D341Med (cell line): ENCODE measurements at places on chromosomes 6 and 20.

GRCh38 chr6:121321282-121321681 is 13.0 kb downstream of the TBC1D32 start:
- DNase-seq = no peak

DNA sequence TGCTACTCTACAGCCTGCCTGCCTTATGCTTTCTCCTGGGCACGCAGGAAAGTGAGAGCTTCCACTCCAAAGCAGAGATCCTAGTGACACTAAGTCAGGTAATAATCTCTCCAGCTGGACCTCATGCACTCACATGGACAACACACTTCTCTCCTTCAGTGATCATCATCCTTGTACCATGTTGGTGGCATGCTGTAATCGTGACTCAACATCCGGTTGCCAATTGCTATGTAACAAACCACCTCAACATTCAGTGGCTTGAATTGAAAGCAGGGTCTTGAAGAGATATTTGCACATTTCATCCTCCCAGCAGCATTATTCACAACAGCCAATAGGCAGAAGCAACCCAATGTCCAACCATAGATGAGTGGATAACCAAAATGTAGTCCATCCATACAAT is 40.3 kb upstream of the PPP1R3G start:
- no peak for DNase-seq

DNA sequence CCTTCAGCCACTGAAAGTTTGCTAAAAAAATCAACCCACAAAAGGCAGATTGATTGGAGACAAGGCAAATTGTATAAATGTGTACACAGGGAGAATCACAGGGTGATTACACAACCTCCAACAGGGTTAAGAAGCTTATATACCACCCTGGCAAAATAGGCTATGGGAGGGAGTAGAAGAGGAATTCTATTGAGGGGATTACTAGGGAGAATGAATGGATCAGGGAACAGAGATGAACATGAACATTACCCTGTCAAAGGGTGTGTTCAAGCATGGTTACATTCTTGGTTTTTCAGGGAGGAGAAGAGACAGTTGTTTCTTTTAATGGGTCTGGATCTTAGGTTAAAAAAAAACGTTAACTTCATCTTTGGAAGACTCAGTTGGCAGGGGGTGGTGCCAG is 5.1 kb upstream of the MRS2 start:
- DNase-seq = no peak

DNA sequence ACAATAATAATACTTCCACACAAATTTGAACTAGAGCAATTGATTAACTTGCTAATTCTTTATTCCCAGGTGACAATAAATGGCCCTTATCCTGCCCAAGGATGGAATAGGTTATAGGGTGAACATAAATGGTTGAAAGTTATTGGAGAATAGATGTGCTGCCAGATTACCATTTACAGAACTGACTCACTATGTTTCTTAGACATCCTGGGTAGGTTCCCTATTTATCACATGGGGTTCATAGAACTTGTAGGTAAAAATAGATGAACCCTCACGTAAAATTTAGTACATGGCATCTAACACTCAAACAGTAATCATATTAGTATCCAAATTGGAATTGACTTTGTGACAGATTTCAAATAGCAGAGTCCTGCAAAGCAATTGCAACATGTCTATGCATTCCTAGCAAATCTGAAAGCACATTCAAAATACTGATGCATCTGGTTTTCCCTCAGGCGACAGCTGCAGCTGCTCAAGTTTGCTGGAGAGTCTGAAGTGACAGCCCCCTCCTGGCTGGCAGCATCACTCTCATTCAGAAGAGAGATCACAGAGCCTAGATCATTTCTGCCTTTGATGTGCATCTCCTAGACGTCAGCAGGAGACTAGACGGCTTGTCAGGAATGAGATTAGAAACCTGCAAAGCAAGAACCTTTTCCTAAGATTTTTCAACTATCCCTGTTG is 80.2 kb upstream of the RNF217 start:
- peak; percentile 55 for DNase-seq

GRCh38 chr6:154347981-154348380 is 8.6 kb downstream of the IPCEF1 start:
- DNase-seq = no peak

GRCh38 chr6:24864343-24864742 is 65.6 kb upstream of the ARMH2 start:
- no peak for DNase-seq

GRCh38 chr6:39407446-39407993 is 85.0 kb upstream of the KCNK16 start:
- no peak for DNase-seq

- no peak for DNase-seq
Observed at GRCh38 chr20:8218861-8219260, 86.8 kb downstream of the PLCB1 start.

DNA sequence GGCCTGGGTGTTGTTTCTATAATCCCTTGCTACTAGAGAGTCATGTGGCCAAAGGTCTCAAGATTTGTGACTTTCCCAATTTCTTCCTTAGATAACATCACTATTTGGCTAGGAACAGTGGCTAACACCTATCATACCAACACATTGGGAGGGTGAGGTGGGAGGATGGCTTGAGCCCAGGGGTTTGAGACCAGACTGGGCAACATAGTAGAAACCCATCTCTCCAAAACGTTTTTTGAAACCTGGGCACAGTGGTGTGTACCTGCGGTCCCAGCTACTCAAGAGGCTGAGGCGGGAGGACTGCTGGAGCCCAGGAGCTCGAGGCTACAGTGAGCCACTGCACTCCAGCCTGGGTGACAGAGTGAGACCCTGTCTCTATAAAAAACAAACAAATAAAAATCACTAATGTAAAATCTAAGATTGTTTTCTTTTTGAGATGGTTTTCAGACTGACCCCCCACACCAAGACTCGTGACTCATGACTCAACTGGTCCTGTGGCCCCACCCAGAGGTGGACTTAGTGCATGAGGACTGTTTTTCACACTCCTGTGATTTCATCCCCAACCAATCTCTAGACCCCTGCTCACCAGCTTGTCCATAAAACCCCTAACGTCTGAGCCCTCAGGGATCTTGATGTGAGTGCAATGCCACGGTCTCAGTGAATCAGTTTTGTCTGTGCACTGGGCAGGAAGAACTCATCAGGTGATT is 48.3 kb upstream of the KIF16B start:
- no peak for DNase-seq

DNA sequence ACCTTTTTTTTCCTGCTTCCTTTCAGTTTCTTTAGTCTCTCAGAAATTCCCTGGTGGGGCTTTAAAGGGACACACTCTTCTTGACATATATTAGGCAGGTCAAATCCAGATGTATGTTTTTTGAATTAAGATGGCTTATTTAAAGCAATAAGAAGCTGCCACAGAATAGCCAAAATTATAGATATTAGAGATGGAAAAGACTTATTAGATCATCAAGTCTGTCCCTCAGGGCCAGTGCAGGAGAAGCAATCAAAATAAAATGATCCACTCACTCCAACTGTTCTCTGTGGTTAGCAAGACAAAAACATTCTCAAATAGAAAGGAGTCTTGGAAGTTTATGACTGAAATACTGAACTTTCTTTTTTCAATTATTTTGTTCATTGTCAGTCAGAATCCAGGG is 462.8 kb downstream of the CDC5L start:
- DNase-seq = no peak

- no peak for DNase-seq
Observed at GRCh38 chr6:110128418-110128817, 51.1 kb downstream of the WASF1 start.

GRCh38 chr6:121733234-121733633 is 297.8 kb downstream of the GJA1 start:
- DNase-seq = no peak

- DNase-seq = no peak
Observed at GRCh38 chr6:77326029-77326428, 137.3 kb downstream of the HTR1B start.

- DNase-seq = no peak
Observed at GRCh38 chr6:2854396-2854982, 12.8 kb upstream of the SERPINB1 start.

- DNase-seq = no peak
Observed at GRCh38 chr6:38378801-38379200, 260.9 kb downstream of the BTBD9 start.

DNA sequence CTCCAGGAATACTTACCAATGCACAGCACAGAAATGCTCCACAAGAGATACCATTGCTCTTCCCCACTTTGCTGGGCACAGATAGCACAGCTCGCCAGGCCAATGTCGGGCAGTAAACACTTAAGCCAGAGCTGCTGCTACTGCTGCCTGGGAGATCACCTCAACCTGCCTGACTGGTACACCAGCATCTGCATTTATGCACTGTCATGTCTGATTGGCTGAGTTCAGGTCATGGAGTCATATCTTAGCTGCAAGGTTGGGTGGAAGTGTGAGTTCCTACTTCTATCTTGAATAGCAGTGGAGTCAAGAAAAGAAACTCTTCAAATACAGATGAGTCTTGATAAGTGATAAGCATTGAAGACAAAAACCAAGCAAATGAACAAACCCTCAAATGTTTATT is 10.9 kb upstream of the ADGRF4 start:
- DNase-seq = no peak

GRCh38 chr20:6504826-6505225 is 262.7 kb upstream of the BMP2 start:
- no peak for DNase-seq

DNA sequence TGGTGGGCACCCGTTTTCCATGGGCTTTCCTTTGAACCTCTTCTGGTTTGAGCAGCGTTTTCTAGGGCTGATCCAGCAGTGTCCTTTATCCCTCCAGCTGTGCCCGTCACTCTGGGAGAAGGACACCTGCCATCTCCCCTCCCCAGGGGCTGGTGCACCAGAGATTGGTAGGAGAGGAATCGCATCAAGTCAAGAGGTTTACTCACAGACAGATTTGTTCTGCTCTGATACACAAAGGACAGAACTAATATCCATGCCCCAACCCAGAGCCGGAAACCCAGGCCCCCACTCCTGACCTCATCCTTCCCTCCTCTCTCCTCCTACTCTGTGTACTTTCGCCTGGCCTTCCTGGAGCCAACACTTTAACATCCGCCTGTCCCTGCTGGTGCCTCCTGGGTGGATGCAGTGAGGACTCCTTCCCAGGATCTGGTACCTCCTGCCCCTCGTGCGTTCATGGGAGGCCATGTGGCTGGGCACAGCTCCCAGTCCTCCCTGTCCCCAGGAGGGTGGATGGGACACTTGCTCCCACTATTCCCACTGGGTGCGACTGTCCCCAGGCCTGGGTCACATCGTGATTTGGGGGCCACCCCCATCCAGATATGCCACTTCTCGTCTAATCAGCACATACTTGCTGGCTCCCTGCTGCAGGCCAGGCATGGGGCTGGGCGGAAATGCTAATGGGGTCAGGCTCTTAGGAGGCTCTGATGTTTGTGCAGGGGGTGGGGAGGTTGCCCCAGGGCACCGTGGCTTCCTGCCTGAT is 286.3 kb downstream of the CDH4 start:
- DNase-seq = no peak

GRCh38 chr20:61727761-61728160 is 337.9 kb downstream of the TAF4 start:
- DNase-seq = no peak

- no peak for DNase-seq
Observed at GRCh38 chr6:145247692-145248419, 487.5 kb downstream of the EPM2A start.

DNA sequence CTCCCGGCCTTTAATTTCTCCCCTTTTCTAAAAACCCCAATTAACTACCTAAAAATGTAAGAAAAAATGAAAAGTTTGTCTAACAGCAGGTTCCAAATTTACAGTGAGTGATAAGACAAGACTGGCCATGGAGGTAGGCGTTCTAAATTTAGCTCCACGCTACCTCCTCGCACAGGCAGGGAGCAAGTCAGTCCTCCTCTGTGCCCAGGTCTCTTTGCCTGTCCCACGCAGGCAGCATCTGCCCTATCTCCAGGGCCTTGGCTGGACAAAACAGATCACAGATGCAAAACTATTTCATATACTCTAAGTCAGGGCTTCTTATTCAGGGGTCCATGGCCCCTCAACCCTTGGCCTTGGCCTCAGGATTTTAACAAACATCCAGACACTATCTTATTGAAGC is 98.0 kb upstream of the JARID2 start:
- peak; percentile 56 for DNase-seq

DNA sequence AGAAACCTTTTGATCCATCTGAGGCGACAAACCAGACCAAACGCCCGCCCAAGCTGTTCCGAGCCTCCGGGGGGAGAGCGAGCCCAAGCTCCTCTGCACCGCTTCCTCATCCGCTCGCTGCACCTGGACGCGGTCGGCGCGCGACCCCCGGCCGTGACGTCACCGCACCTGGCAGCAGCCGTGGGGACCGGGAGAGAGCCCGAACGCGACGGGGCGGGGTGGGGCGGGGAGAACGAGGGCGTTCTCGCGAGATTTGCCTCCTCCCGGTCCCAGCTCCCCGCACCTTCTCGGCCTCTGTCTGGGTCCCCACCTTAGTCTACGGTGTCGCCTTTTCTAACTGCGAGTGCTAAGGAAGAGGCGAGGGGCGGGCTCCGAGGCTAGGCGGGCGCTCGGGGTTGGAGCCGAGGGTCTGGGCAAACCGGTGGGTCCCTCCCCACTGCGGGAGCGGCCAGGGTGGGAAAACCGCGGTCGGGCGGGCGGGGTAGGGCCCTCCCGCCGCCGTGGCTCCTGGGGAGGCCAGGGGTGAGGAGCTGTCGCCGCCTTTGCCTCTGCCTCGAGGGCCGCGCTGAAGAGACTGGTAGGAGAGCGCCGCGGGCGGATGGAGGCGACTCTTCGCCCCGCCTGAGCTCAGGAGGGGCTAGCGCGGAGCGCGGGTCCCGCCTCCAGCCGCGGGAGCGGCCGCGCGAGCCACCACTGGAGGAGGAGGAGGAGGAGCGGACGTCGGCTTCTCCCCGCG is at the start of gene CD2AP:
Gene CD2AP (plus strand): TSS at position 293 of the 736 bp plus-strand sequence. CDS start 456 bp downstream, outside the sequence.
- DNase-seq = peak; percentile 96
